ENCODE measurements at places on chromosomes 16 and 17. TPM values are rescaled to one million over a fixed set of nuclear protein-coding genes. Genes with fewer than 3 reads are reported as not detected.

Gene ALOX12B
- total RNA-seq, result not detected

DNA sequence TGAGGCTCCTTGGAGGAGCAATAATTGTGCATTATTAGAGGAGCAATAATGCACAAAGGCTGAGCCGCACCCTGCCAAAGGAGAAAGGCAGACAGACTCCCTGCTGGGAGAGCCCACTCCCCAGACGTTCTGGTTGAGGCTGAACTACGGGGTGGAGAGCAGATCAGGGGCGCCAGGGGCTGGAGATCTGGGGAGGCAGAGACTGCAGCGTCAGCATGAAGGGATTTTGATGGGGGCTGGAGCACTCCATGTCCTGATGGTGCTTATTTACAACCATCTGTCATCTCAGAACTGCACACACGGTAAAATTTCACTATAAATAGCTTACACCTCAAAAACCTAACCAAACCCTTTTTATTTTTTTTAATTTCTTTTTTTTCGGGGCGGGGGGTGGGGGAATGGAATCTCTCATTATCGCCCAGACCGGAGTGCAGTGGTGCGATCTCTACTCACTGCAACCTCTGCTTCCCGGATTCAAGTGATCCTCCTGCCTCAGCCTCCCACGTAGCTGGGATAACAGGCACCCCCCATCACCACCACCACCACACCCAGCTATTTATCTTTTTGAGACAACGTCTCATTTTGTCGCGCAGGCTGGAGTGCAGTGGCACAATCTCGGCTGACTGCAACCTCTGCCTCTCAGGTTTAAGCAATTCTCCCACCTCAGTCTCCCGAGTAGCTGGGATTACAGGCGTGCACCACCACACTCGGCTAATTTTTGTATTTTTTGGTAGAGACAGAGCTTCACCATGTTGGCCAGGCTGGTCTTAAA, 4.3 kb upstream of the C16orf95 start:
- H3K4me1 ChIP-seq, result peaks cover 18% of the 10 kb centered on the region
- no peaks in the 10 kb centered on the region for H3K36me3 ChIP-seq
- H3K27me3 ChIP-seq, result no peaks in the 10 kb centered on the region
- no peak overlapping the region for H3K27ac ChIP-seq
- H3K4me3 ChIP-seq, result no peak overlapping the region

DNA sequence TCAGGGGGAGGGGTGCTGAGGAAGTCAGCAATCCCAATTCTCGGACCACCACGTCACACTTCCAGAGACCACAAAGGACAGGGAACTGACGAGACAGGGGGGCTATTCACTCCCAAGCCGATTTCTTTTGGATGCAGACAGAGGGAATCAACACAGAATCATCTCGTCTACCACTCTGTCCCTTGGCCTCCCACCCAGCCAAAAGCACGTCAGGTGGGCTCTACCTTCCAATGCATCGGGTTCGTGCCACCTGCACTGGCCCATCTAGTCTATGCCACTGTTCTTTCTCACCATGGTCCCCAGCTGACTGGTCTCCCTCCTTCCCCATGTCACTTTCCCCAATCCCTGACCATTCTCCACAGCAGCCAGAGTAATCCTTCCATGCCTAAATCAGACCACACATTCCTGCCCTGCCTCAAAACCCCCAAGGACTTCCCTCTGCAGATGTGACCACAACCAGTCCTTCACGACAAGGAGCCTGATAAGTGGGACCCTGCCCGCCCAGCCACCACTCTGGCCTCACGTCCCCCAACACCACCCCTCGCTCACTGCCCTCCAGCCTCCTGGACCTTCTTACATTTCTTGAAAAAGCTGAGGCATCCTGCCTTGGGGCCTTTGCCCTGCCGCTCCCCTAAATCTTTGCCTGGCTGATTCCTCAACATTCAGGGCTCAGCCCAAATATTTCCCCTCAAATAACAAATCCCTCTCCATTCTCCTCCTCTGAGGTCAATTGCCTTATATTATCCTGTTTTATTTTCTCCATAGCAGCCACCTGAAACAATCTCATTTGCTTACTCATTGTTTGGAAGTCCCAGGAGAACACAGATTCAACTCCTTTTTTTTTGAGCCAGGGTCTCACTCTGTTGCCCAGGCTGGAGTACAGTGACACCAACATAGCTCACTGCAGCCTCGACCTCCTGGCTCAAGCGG, 70.4 kb downstream of the IL21R start:
- peaks cover 13% of the 10 kb centered on the region for H3K4me1 ChIP-seq
- H3K27ac ChIP-seq, result no peak overlapping the region
- no peaks in the 10 kb centered on the region for H3K27me3 ChIP-seq
- no peak for DNase-seq
- no peak overlapping the region for H3K4me3 ChIP-seq

DNA sequence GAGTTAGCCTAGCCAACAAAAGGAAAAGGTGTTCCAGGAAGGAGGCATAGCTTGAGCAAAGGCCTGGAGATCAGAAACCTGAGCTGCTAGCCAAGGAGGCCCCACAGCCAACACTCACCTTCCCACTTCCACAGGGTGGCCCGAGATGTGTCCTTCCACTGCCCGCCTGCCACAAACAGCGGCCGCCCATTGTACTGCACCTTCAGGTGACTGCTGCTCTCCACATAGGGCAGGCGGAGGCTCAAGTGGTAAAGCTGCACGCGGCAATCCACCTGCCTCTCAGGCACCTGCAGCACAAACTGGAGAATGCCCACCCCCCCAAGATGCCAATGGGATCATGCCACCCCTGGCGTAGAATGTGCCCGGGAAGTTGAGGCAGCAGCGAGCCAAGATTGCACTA, 111.5 kb downstream of the RMI2 start:
- no peak for DNase-seq
- peaks cover 29% of the 10 kb centered on the region for H3K27me3 ChIP-seq

- H3K4me3 ChIP-seq, result no peak overlapping the region
- no peak for DNase-seq
- H3K27ac ChIP-seq, result no peak overlapping the region
- H3K4me1 ChIP-seq, result no peaks in the 10 kb centered on the region
- no peaks in the 10 kb centered on the region for H3K36me3 ChIP-seq
These were observed 86.6 kb upstream of the BRD7 start for GRCh38 chr16:50455288-50455845.

DNA sequence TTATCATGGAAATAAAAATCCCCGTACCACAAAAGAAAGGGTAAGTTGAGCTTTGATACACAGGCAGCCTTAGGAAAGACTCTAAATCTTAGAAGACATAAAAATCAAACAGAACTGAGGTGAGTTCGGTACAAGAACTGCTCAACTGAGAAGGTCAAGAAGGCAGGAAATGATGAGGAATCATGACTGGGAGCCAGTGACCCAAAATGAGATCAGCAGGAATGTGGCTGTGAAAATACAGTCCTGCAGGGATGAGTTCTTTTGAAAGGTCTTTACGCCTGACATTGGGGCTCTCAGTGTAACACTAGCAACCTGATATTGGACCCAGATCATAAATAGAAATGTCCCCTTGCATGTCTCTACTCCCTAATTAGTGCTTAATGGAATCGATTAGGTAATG, 56.3 kb upstream of the CDH11 start:
- no peak for DNase-seq
- H3K4me1 ChIP-seq, result peaks cover 44% of the 10 kb centered on the region
- H3K27me3 ChIP-seq, result no peaks in the 10 kb centered on the region
- no peak overlapping the region for H3K27ac ChIP-seq
- H3K4me3 ChIP-seq, result no peak overlapping the region

Gene IRF8
- not detected for total RNA-seq

DNA sequence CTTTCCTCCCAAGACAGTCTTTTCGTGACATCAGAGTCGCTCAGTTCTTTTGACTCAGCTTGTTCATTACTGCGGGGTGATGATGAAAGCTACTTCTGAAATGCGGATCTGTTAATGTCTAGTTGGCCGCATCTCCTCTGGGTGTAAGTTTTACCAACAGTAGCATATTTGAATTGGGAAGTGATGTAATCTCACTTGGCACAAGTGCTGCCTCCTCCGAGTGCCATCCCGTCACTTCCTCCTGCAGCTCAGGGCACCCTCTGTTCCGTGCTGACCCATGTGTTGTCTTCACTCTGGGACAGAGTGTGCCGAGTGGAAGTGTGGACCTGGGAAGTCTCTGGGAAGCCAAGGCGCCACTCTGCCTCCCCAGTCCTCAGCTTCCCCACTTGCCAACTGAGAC, 8.9 kb downstream of the ADAD2 start:
- H3K36me3 ChIP-seq, result no peaks in the 10 kb centered on the region
- no peak overlapping the region for H3K4me3 ChIP-seq
- peaks cover 35% of the 10 kb centered on the region for H3K27me3 ChIP-seq
- no peak overlapping the region for H3K27ac ChIP-seq

GRCh38 chr17:56292578-56292977, 139.3 kb downstream of the ANKFN1 start:
- H3K4me1 ChIP-seq, result no peaks in the 10 kb centered on the region
- H3K27me3 ChIP-seq, result no peaks in the 10 kb centered on the region
- no peak for DNase-seq
- no peak overlapping the region for H3K27ac ChIP-seq
- H3K36me3 ChIP-seq, result no peaks in the 10 kb centered on the region
- H3K4me3 ChIP-seq, result no peak overlapping the region

Gene MYH8
- not detected for total RNA-seq

GRCh38 chr17:81481815-81482505, 30.6 kb downstream of the ACTG1 start:
- H3K27ac ChIP-seq, result no peak overlapping the region
- no peaks in the 10 kb centered on the region for H3K27me3 ChIP-seq
- no peak for DNase-seq
- H3K36me3 ChIP-seq, result no peaks in the 10 kb centered on the region
- peaks cover 34% of the 10 kb centered on the region for H3K4me1 ChIP-seq

DNA sequence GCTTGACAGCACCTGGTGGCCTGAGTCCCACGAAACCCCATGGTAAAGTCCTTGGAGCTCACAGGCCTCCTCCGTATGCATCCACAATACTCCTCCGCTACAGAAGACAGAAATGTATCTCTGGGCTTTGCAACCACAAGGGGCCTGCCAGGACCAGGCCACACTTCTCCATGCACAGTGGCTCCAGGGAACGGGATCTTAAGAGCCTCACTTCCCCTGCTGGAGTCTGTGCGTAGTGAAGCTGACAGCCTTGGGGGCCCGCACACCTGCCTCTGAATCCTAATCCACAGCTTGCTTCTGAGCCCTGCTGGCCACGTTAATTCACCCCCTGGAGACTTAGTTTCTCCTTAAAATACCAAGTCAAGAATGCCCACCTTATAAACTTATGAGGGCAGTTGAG, 125.7 kb downstream of the COPRS start:
- H3K27ac ChIP-seq, result no peak overlapping the region
- no peaks in the 10 kb centered on the region for H3K36me3 ChIP-seq
- H3K4me3 ChIP-seq, result no peak overlapping the region
- no peaks in the 10 kb centered on the region for H3K27me3 ChIP-seq
- DNase-seq, result no peak

DNA sequence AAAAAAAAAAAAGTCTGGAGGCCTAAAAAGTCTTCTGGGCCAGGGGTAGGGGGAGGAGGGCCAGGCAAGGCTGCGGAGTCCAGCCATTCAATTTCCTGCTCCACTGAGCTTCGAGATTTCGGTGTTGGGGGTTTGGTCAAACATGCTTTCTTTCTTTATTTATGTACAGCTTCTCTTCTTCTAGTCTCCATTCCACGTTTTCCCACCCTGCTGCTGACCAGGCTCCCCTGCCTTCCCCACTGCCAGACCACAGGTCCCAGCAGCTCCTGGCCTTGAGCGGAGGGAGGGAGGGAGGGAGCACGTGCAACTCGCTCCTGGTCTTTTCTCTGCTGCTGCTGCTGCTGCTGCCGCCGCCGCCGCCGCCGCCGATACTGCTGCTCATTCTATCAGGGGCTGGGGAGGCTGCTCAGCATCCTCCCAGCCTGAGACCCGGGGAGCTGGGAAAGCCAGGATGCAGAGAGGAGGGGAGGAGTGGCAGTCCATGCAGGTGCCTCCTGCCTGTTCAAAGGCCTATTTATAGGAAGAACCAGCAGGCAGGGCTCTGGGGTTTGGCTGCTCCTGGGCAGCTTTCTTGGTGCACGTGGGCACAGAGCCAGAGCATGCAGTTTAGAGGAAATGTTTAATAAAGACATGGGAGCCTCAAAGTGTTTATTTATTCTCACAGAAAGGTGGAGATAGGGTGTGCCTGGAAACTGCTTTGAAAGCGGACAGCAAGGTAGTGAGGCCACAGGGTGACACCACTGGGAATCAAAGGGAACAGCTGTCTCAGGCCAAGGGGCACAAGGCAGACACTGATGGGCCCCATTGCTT, 23.4 kb upstream of the ZFHX3 start:
- peak overlapping the region; percentile 99 for H3K27ac ChIP-seq
- peaks cover 51% of the 10 kb centered on the region for H3K4me1 ChIP-seq
- no peaks in the 10 kb centered on the region for H3K36me3 ChIP-seq
- H3K4me3 ChIP-seq, result peak overlapping the region; percentile 73
- no peak for DNase-seq

Gene SOCS7
- 17.3 TPM for total RNA-seq

DNA sequence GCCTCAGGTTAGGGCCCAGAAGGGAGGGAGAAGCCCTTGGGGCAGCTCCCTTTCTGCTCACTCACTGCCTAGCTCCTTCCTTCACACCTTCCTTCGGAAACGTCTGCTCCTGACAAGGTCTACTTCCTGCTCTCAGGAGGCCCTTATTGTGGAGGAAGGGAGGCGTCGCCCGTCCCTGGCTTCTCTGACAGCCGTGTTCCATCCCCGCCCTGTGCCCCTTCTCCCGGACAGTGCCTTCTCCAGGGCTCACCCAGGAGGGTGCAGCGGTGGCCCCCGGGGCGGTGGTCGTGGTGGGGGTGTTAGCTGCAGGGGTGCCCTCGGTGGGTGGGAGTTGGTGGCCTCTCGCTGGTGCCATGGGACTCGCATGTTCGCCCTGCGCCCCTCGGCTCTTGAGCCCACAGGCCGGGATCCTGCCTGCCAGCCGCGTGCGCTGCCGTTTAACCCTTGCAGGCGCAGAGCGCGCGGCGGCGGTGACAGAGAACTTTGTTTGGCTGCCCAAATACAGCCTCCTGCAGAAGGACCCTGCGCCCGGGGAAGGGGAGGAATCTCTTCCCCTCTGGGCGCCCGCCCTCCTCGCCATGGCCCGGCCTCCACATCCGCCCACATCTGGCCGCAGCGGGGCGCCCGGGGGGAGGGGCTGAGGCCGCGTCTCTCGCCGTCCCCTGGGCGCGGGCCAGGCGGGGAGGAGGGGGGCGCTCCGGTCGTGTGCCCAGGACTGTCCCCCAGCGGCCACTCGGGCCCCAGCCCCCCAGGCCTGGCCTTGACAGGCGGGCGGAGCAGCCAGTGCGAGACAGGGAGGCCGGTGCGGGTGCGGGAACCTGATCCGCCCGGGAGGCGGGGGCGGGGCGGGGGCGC, 231.9 kb downstream of the SEC14L1 start:
- H3K27me3 ChIP-seq, result no peaks in the 10 kb centered on the region
- H3K36me3 ChIP-seq, result no peaks in the 10 kb centered on the region
- H3K4me3 ChIP-seq, result peak overlapping the region; percentile 73
- H3K4me1 ChIP-seq, result peaks cover 73% of the 10 kb centered on the region
- peak overlapping the region; percentile 88 for H3K27ac ChIP-seq
- peak; percentile 94 for DNase-seq

Gene KRT20
- not detected for total RNA-seq

- H3K36me3 ChIP-seq, result peaks cover 17% of the 10 kb centered on the region
- no peak overlapping the region for H3K4me3 ChIP-seq
- peak overlapping the region; percentile 48 for H3K27ac ChIP-seq
- no peaks in the 10 kb centered on the region for H3K27me3 ChIP-seq
- H3K4me1 ChIP-seq, result peaks cover 21% of the 10 kb centered on the region
These were observed 19.4 kb downstream of the RHOT1 start for GRCh38 chr17:32161506-32162365.
